LHCN-M2 (cell line): ENCODE measurements at places on chromosomes 16 and 17. TPM values are rescaled to one million over a fixed set of nuclear protein-coding genes. Genes with fewer than 3 reads are reported as not detected.

NTN3 gene
- 0.11 TPM in 1 of 2 replicates, not detected in the other for total RNA-seq

SLFN12L gene
- total RNA-seq: 0.19 TPM in 1 of 2 replicates, not detected in the other

DNA sequence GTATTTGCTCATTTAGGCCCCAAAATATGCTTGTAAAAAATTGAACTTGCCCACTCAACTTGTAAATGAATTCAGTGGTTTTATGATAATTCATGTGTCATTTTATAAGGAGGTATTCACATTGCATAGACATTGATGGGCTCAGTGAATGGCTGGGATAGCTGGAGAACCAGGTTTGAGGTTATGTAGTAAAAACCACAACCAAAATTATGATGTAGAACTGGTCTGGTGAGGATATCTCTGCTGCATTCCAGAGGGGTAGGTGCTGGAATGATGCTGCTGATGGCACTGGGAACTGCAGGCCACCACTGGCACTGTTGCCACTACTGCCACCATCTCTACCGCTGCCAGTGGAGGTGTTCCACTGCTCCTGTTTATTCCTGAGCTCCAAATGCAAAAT is 21.5 kb upstream of the RABEP1 start:
- DNase-seq: no peak

GRCh38 chr16:1152123-1152638 is 725 bp upstream of the CACNA1H start:
- DNase-seq: no peak

DNA sequence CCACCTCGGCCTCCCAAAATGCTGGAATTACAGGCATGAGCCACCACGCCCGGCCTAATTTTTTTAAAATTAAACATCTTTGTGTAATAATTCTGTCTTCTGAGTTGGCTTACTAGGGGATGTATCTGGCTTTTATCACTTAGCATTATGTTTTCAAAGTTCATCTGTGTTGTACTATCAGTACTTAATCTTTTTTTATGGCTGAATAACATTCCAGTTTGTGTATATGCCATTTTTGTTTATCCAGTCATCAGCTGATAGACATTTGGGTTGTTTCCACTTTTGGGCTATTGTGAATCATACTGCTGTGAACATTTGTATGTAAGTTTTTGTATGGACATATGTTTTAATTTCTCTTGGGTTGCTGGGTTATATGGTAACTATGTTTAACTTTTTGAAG is 69.0 kb downstream of the CHD9 start:
- DNase-seq: peak; percentile 39

DNA sequence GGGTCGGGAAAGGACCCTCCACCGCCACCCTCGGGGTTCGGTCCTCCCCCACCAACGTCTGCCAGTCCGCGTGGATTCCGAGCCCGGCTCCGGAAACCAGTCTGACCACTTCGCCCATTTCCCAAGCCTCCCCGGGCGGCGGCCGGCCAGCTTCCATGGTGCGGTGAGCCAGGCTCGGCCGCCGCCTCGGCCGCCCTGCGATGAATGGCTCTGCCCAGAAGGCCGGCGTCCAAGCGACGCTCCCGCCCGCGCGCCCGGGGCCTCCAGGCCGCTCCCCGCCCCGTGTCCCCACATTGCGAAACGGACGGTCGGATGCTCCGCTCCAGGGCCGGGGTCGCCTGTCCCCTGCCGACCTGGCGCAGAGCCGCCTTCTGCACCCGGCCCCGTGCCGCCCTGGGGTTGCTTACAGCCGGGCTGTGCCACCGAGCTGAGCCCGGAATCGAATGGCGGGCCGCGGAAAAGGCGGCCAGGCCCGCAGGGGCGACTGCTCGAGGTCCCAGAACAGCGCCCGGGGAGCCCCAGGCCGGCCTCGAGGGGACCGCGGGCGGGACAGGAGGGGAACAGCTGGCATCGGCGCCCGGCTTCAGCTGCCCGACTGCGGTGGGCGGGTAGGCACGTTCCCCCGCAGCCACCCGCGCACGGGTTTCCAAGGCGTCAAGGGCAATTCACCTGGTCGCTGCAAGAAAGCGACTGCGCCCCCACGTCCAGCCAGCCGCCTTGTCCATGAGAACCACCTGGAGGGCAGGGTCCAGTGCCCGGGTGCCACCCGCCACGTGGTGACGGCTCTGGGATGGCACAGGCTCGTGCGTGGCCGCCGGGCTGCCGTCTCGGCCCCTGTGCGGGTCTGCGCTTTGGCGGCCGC is 18.3 kb upstream of the CBX8 start:
- DNase-seq: no peak

- DNase-seq: no peak
Measured at GRCh38 chr17:44865931-44866330, 18.2 kb downstream of the HIGD1B start.
